NCI-H187 treated with DMSO at 0.1 percent for 48 hours (cell line): ENCODE measurements at places on chromosomes 3 and 15.

- DNase-seq = no peak
Observed at GRCh38 chr15:89057506-89058133, 30.6 kb upstream of the ABHD2 start.

DNA sequence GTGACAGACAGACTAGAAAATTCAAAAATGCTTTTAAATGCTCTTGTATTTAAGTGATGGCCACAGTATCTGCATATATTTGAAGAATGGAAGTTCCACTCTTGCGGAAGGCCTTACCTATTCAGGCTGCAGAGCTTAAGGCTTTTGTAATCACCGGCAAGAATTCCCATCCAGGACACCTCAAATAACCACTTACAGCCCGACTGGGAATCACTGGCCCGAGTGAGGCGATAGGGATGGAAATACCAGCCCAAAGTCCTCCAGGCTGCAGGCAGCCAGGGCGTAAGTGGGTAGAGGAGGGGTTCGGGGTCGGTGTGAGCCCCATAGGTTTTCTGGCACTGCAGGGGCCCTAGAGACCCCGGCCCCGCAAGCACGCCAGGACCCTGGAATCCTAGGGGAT, 9.5 kb downstream of the CMTM7 start:
- DNase-seq = no peak

- no peak for DNase-seq
Observed at GRCh38 chr15:90033448-90033847, 32.3 kb downstream of the ZNF710 start.

DNA sequence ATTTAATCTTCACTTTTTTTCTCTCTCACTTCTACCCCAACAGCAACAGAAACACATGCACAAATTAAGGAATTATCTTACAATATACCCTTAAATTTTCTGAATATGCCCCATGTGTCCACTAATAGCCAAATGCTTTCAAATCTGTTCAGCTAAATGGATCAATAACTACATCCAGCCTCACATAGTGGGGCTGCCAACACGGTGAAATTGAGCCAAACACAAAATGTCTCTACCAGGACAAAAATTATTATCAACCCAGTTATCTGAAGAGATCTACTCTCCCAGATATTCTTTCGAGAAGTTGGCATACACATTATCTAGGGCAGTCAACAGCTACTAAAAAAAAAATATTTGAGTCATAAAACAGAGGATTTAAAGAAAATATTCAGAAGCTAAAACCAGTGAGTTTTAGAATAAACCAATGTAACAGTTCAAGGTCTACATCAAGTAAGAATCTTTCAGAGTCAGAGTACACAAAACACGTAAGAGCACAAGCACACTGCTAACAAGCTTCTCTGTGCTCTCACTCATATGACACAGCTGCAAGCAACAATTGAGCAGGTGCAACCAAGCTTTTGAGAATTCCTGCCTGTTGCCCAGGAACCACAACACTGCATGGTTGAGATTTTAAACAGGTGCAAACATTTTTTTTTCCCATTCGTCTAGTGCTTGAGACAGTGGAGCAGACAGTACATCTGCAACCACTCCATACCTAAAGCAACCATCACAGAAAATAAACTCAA, 247.7 kb downstream of the ZBTB20 start:
- peak; percentile 73 for DNase-seq

DNA sequence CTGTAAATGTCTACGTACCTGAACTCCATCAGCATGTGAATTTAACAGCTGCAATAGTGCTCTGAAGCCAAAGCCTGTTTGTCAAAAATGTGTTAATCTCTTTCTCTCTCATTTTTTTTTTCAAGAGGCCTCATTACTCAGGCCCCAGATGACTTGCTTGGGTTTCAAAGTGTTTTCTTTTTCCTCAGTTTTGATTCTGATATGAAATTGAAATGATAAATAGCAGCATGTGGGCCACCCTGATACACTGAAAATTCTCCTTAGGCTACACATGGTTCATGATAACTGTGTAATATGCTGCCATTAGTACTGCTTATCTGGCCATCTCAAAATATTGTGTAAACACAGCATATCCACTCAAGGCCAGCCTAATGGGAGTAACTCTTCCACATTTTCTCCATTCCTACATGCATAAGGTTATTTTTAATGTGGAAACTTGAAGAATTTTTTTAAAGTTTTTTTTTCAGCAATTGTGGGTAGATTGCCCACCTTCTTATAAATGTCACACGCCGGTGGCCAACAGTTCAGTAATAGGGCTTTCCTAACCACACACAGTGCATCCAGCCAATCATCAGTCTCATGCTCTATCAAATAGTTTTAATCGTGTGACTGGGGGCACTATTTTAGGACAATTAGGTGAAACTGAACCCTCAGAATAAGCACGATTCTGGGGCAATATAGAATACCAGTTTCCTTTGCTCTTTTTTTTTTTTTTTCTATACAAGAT, 13.1 kb upstream of the DENND4A start:
- no peak for DNase-seq

DNA sequence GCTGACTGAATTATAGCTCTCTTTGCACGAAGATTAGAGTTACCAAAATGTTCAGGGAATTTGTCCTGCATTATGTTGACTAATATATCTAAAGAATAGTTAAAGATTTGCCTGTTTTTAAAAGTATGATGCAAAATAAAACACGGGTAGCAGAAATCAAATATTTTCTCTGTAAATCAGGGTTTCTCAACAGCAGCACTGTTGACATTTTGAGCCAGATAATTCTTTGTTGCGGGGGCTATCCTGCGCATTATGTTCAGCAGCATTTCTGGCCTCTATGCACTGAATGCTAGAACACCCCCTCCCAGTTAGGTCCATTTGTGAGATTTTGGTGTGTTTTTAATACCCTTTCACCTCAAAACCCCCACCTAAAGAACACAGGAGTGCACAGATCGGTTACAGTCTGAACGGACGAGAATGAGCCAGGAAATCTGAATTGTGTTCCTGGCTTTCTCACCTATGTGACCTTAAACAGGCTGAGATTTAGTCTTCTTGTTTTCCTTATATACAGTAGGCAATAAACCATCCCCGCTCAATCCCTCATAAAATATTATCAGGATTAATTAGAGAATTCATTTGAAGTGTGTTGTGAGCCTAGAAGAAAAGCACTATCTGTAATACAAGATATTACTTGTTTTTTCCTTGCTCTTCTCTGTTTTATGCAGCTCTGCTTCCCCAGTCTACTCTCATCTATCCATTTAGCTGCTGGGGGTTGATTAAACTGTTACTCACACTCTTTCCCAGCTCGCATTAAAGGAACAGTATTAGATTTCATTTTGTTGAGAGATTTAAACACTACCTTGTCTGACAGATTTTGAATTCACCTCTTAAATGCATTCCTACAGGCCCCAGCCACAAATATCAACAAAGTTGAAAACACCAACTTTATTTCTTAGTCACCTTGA, 247.5 kb upstream of the GOLIM4 start:
- DNase-seq = no peak
